HFFc6 (cell line): ENCODE measurements at places on chromosomes 1 and 21. TPM values are rescaled to one million over a fixed set of nuclear protein-coding genes. Genes with fewer than 3 reads are reported as not detected.
A peak's percentile ranks its signal among the peaks of the same experiment; 100 is the strongest.

LAPTM5 gene
- total RNA-seq, result 0.37 to 0.81 TPM (median 0.53 TPM) in 3 replicates

GPR25 gene
- not detected in 3 replicates for total RNA-seq

ACTA1 gene
- total RNA-seq, result 0.34 TPM in 1 of 2 replicates, not detected in the other

HMGN2 gene
- 440 to 685 TPM (median 501 TPM) in 3 replicates for total RNA-seq

DNA sequence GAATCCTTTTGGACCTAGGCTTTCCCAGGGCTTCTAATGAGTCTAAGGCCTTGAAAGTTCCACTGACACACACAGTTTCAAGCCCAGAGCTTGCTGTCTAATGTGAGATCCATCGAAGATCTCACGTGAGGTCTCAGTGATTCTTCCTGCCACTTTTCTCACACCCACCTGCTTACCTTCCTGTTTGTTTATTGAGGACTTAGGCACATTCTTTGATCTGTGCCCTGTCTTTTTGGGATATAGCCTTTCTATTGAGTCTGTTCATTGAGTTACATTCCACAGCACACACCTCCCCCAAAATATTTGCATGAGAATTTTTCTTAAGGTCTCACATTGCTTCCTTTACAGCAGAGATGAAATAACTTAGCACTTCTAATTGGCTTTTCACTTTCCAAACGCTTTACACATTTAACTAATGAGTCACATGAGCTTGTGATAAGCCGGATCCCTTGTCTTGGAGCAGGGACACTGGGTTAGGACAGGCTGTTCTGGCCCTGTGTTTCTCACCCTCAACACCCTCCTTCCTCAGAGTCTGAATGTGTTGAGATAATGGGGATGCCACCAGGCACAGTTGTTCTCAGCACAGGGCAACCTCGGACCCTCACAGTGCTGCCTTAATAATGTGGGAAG, 288.3 kb downstream of the TM2D1 start:
- H3K4me3 ChIP-seq, result no peak overlapping the region
- DNase-seq, result no peak
- H3K27me3 ChIP-seq, result no peaks in the 10 kb centered on the region; the same call in 1 of the 2 replicates
- H3K4me1 ChIP-seq, result no peaks in the 10 kb centered on the region
- H3K36me3 ChIP-seq, result no peaks in the 10 kb centered on the region

- H3K4me3 ChIP-seq, result no peak overlapping the region; the same call in 1 of the 2 replicates
- DNase-seq, result peak; percentile 11
- peaks cover 67% of the 10 kb centered on the region for H3K4me1 ChIP-seq
- peak overlapping the region; percentile 27; the same call in 1 of the 2 replicates for H3K27ac ChIP-seq
- no peaks in the 10 kb centered on the region for H3K27me3 ChIP-seq
Observed at GRCh38 chr1:183817576-183818288, 12.8 kb downstream of the RGL1 start.

- H3K36me3 ChIP-seq, result no peaks in the 10 kb centered on the region
- H3K4me3 ChIP-seq, result no peak overlapping the region
- no peak overlapping the region for H3K27ac ChIP-seq
- peaks cover 5% of the 10 kb centered on the region for H3K27me3 ChIP-seq
- peaks cover 28% of the 10 kb centered on the region for H3K4me1 ChIP-seq
- DNase-seq, result no peak
Observed at GRCh38 chr1:204348722-204349121, 11.0 kb downstream of the PLEKHA6 start.

GRCh38 chr1:226407199-226407496, 745 bp downstream of the PARP1 start:
- H3K36me3 ChIP-seq, result no peaks in the 10 kb centered on the region; the same call in 1 of the 2 replicates
- peak overlapping the region; percentile 84 for H3K27ac ChIP-seq
- peaks cover 11% of the 10 kb centered on the region for H3K27me3 ChIP-seq
- no peak for DNase-seq

DNA sequence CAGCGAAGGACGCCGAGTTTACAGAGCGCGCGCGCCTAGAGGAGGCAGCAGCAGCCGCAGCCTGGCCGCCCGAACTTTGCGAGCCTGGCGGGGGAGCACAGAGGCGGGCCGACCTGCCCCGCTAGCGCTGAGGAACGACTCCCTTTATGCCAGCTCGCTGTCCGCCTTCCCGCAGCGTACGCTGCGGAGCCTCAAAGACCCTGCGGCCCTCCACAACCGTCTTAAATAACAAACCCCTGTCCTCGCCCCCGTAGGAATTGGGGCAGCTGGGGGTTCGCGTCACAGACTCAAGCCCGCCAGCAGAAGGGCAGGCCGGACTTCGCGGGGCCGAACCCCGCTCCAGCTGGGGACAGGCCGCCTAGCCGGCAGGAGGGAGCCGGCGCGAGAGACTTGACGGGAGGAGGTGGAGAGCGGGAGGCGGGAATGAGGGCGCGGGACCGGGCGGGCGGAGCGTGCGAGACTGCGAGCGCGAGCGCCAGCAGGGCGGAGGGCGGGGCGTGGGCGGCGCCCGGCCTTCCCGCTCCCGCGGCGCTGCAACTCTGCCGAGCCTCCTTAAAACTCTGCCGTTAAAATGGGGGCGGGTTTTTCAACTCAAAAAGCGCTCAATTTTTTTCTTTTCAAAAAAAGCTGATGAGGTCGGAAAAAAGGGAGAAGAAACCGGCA, 1.8 kb upstream of the CDKN2C start:
- peak; percentile 90 for DNase-seq
- H3K4me3 ChIP-seq, result peak overlapping the region; percentile 94
- H3K36me3 ChIP-seq, result peaks cover 9% of the 10 kb centered on the region; the same call in 1 of the 2 replicates
- peaks cover 5% of the 10 kb centered on the region for H3K27me3 ChIP-seq
- H3K27ac ChIP-seq, result peak overlapping the region; percentile 94
- peaks cover 28% of the 10 kb centered on the region for H3K4me1 ChIP-seq

- H3K36me3 ChIP-seq, result peaks cover 31% of the 10 kb centered on the region
- DNase-seq, result peak; percentile 79
- peak overlapping the region; percentile 10; the same call in 1 of the 2 replicates for H3K4me3 ChIP-seq
- H3K27me3 ChIP-seq, result peaks cover 2% of the 10 kb centered on the region
- H3K27ac ChIP-seq, result no peak overlapping the region
- peaks cover 24% of the 10 kb centered on the region for H3K4me1 ChIP-seq
Observed at GRCh38 chr1:51926171-51926812, 47.8 kb upstream of the NRDC start.

DNA sequence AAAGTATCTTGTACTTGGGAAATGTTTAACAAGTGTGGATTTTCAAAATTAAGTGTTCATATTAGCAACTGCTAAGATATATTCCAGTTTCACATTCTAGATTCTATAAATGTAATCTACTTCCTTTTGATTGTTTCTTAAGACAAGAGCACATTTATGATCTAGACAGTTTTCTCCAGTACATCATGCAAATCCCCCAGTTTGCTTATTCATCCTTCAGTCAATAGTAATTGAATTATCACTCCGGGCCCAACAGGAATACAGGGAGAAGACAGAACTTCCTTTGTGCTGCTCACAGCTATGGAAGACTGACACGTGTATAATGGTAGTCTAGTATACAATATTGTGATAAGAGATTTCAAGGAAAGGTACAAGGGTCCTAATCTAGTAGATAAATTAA, 14.5 kb downstream of the PLA2G4A start:
- no peak overlapping the region for H3K27ac ChIP-seq
- no peak overlapping the region for H3K4me3 ChIP-seq
- no peaks in the 10 kb centered on the region; the same call in 1 of the 2 replicates for H3K27me3 ChIP-seq
- no peaks in the 10 kb centered on the region for H3K4me1 ChIP-seq
- DNase-seq, result no peak

- H3K27ac ChIP-seq, result no peak overlapping the region
- no peak overlapping the region for H3K4me3 ChIP-seq
- no peaks in the 10 kb centered on the region for H3K27me3 ChIP-seq
- H3K4me1 ChIP-seq, result no peaks in the 10 kb centered on the region
- no peaks in the 10 kb centered on the region for H3K36me3 ChIP-seq
- no peak for DNase-seq
Observed at GRCh38 chr1:213523781-213524398, 463.9 kb upstream of the PROX1 start.

- H3K27ac ChIP-seq, result no peak overlapping the region
- H3K4me3 ChIP-seq, result no peak overlapping the region
- peaks cover 31% of the 10 kb centered on the region for H3K4me1 ChIP-seq
- peaks cover 3% of the 10 kb centered on the region for H3K27me3 ChIP-seq
Observed at GRCh38 chr1:12158357-12159092, 8.3 kb upstream of the TNFRSF1B start.

DNA sequence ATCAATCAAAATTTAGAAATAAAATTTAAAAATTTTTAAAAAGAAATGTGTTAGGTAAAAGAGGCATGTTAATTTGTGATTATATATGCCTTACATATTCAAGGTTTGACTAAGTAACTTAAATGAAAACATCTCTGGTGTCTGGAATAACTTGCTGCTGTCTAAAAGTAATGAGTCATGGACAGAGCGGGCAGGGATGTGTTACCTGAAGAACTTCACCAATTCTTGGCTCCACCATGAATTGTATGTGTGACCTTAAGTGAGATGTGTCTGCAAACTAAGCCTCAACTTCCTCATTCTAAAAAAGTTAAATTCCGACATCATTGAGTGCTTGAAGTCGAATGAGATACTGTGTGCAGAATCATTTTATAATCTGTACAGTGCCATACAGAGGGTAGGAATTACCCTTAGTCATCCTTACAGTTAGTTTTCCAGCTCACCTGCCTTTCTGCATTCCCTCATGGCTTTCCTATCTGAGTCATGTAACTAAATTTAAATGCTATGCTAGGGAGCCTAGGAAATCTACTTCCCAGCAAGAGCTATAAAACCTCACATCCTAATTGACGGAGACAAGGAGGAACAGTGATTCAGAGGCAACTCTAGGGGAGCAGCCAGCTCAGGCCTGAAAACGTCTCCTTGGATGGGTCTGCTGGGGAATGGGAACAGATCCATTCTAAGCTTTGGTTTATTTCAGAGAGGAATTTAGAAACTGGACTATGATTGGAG, 100.7 kb upstream of the TSPAN2 start:
- H3K4me1 ChIP-seq, result peaks cover 95% of the 10 kb centered on the region
- H3K4me3 ChIP-seq, result peak overlapping the region; percentile 66
- peaks cover 23% of the 10 kb centered on the region for H3K36me3 ChIP-seq
- DNase-seq, result peak; percentile 99

- no peaks in the 10 kb centered on the region for H3K4me1 ChIP-seq
- peaks cover 24% of the 10 kb centered on the region for H3K27me3 ChIP-seq
Observed at GRCh38 chr1:116242741-116243140, 130.3 kb upstream of the ATP1A1 start.
